Fibroblast of pulmonary artery (primary cell): ENCODE measurements at places on chromosomes 4 and X.
A peak's percentile ranks its signal among the peaks of the same experiment; 100 is the strongest.

DNA sequence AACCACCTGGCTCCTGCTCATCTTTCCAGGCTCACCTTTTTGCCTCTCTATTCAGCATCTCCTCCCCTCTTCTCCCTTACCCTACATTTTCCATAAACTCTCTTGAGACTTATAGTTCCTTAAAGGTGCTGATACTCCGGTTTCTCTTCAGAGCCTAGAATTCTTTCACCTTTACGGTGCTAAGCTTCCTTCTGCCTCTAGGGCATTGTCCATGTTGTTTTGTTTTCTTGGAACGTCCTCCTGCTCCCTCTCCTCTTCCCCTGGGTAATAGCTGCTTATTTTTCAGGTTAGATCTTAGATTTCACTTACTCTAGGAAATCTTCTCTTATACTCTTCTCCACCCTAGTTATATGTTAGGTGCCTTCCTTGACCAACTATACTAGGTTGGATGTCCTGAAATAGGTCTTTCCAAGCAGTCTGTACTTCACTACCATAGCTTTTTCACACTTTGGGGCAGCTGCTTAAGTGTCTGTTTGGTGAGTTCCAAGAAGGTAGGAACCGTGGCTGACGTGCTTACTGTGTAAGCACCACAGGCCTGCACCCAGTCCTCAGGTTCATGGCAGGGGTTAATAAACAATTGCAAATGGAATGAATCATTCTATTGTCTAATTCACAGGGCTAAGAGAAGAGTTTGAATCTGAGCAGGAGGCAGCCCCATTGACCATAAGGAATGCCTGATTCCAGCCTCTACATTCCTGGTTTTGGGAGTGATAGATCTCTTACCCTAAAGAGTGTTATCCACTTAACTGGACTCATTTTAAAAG is 227.5 kb downstream of the MGST2 start:
- DNase-seq, result peak; percentile 71

DNA sequence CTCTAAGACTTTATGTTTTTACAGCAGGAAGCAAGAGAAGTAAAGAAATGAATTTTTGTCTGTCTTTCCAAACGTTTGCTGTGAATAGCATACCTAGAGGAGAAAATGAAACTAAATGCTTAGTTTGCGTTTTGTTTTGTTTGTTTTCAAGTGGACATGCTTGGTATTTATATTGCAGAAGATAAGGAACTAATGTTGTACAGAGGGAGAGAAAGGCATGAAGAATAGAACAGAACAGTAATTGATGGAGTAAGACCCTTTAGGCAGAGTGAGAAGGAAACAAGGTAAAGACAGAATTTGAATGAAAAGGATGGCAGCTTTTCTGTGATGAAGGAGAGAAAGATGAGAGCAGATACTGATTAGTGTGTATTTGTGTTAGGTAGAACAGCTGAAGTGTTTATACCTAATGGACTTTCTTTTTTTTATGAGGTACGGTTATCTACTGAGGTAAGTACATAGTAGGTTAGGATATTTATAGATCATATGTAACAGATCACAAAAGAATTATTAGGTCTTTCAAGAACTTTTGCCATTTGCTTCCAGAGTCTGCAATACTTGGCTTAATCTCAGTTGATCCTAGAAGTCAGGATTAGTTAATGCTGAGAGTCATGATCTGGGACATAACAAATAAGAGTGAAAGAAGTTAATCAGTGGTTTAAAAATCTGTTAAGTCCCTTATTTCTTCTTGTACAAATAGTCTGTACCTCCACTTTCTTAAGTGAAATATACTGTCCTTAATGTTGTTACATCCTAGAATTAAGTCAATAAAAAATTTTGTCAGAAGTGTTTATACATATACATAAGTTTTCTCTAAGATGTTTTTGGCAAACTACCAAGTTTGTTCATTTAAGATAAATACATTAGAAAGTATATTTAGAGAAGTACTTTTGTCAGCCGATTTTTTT is 36.8 kb downstream of the FABP2 start:
- peak; percentile 36 for DNase-seq

DNA sequence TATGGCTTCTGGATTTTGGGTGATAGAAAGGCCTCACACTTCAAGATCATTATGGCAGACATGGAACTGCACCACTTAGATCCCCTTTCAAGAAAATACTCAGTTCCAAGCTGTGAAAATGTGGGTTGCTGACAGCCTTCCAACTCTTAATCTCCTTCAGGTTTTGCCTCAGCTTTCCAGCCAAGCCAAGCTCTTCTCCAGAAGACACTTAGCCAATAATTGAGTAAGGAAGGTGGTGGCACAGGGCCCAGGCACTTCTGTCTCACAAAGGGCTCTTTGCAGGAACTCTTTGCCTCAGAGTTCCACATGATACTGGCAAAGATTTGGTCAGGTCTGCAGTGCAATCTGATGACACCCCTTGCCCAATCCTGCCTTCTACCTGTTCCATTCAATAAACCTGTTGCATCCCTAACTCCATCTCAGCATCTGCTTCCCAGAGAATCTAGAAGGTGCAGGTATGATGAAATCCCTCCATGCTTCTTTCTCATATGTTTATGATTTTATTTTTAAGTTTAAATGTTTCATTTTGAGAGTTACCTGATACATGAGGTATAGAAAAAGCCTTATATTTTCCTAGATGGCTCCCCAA is 30.6 kb downstream of the ANXA5 start:
- DNase-seq, result no peak

GRCh38 chr4:139011225-139011950 is 4.2 kb upstream of the NOCT start:
- no peak for DNase-seq

GRCh38 chr4:55398966-55399365 is 3.2 kb downstream of the TMEM165 start:
- DNase-seq, result peak; percentile 24

- DNase-seq, result no peak
Observed at GRCh38 chrX:118239178-118239870, 106.6 kb upstream of the WDR44 start.

- peak; percentile 55 for DNase-seq
Observed at GRCh38 chrX:13750204-13750603, 15.7 kb downstream of the OFD1 start.

- no peak for DNase-seq
Observed at GRCh38 chr4:168723569-168723968, 226.7 kb downstream of the PALLD start.

DNA sequence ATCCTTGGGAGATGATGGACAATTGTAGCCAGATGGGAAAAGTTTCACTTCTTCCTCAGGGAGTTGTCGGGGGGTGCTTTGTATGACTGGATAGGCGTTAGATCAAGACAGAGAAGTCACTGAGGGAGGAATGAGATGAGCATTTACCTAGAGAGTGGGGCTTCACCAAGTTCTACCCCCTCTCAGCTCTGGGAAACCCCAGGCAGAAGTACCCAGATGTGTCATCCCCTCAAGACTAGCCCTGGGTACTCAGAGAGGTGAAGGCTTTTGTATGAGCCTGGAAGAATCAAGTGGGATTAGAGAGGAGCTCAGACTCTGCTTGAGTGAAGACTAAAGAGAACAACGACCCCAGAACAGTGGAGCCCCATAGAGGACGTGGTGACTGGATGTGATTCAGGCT is 1.9 kb downstream of the MAGEB1 start:
- DNase-seq, result no peak

DNA sequence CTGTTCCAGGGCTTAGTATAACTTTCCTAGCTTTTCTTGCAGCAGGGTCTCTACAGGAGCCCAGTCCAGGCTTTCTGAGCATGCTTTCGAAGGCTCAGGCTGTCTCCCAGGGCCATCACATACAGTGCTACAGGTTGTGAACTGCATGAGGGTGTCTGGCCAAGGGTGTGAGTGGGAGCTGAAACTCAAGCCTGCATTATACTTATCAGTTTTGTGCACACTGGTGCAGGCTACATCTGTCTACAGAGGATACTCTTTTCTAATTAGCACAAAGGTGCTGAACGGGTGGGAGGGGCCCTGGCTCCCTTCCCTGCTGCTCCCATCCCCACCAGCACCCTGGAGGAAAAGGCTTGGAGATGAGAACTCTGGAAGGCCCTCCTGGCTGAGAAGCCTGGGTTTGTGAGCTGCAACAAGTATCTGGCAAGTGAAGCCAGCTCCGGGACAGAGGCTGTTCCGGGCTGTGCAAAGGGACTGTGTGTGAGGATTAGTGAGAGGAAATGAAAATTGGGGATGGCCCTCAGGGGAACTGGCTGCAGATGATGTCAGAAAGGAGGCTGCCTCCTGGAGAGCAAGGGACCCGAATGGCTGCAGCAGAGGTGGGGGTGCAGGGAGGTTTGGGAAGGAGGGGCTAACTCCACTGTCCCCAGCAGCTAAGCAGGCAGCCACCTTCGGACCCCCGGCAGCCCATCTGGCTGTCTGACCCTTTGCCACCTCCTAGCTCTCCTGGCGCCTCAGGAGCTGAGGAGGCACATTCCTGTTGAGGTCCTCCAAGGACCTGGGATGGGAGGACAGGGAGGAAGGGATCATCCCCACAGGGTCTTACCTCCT is 68.5 kb downstream of the EFNB1 start:
- no peak for DNase-seq

DNA sequence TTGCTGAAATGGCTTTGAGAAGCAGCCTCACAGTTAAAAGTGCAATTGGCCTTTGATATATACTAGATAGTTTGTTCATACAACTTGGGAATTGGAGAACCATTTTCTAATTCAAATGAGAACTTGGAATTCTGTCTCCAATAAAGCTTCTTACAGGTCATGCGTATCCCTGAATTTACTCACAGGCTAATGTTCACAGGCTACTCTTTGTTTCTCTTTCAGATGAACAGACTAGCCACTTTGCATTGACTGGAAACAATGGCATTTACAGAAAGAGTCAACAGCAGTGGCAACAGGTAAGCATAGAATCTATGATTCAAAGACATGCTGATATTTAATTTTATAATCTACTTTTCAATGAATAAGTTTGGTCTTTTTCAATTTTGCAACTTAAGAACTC is 13.5 kb downstream of the AFF1 start:
- DNase-seq, result no peak

- DNase-seq, result no peak
Observed at GRCh38 chrX:30888526-30889146, 418 bp downstream of the TAB3 start.

- no peak for DNase-seq
Observed at GRCh38 chrX:154093965-154094364, 3.6 kb downstream of the MECP2 start.

DNA sequence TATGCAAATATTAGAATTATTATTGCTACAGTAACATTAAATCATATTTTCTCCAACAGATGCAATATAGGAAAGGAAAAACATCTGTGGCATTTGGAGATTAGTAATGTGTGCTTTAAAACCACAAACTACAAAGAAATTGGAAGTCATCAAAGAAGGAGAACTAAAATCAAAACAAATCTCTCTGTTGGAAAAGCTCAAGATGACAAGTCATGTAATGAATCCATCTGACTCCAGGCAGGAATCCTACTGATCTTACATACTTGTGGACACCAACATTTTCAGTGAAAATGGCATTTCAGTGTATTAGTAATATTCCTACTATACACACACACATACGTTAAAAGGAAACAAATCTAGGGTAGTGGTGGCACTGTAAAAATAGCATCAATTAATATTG is 98.2 kb downstream of the SLC39A8 start:
- DNase-seq, result no peak

DNA sequence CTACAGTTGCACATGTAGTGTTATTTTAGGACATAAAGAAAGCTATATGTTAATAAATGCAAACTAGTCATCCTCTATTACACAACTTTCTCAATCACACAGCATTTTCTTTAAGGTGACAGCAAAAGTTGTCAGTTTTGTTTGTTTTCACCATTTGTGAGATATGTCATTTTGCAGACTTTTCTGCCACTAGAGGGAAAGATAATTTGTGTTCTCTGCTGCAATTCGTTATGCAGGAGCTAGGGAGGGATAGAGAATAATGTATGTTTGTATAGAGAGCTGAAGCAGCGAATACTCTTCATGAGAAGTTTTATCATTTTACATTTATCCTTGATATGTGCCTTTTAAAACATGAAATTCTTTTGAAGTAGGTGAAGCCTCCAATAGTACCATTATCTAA is 670.6 kb upstream of the ATOH1 start:
- DNase-seq, result no peak

DNA sequence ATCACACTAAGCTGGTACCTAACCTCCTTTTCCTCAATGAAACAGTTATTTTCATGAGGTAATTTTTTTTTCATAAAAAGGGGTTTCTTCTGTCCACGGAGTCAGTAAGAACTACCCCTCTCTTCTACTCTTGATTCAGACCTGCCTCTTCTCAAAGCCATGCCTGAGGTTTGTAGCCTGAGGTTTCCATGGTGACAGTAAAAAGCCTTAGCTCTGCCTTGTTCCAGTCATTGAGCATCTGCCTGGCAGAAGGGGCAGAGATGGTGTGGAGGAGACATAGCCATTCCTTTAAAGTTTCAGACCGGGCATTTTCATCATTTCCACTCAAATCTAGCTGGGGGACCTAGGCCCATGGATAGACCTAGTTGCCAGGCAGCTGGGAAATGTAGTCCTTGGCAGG is 135.5 kb downstream of the REPS2 start:
- DNase-seq, result no peak

DNA sequence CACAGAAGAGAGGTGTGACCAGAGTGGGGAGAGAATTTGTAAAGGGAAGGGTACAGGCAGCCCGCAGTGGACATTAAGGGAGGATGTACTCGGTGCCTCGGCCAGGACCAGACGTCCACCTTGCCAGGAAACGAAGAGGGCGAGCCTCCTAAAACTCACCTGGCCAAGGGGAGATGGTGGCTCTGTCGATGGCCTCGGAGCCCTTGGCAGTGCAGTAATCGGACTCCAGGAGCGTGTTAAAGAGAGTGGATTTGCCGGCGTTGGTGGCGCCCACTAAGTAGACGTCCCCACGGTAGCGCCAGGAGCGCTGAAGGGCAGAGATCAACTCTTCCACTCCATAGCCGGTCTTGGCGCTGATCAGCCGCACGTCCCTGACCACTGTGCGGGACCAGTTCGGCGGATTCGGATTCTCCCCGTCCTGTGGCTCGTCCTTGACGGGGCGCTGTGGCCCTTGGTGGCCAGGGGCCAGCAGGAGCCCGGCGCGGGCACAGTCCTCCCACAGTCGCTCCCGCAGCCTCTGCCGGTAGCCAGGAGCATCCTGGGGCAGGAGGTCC is 1.0 kb downstream of the NOA1 start:
- DNase-seq, result no peak

DNA sequence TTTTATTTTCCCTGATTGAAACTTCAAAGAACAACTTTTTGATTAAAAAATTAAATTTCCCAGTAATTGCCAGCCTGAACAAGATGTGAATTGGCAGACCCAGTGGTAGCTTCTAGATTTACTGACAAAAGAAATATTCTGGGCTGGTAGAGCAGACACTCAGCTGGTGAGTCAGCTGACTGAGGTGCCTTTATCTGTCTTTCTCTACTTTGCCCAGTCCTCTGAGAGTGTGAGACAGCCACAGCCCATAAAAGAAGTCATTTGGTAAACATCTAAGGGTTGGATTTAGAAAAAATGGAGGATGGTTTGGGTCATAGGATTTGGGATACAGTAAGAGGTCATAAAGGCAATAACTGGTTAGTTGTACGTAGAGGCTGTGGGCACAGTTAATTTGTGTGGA is 54.5 kb downstream of the CCSER1 start:
- no peak for DNase-seq
